ENCODE measurements at places on chromosomes 2 and 18.
A peak's percentile ranks its signal among the peaks of the same experiment; 100 is the strongest.

- no peak for DNase-seq
Measured at GRCh38 chr2:85066006-85066740, 67.0 kb upstream of the TCF7L1 start.

DNA sequence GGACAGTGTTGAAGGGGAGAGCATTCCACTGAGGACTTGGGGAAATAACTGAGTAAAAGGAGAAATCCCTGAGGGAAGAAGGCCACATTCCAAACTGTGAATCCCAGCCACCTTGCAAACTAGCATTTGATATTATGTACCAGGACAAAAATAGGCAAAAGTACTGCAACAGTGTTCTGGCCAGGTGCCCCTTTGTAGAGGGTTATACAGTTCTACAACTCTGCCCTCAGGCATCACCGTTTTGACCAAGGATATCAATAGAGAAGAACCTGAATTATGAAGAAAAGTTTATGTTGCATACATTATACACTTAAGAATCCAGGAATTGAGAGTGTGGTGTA is 20.6 kb upstream of the CAVIN2 start:
- no peak for DNase-seq

GRCh38 chr2:119710281-119710680 is 31.3 kb downstream of the TMEM177 start:
- DNase-seq, result no peak

DNA sequence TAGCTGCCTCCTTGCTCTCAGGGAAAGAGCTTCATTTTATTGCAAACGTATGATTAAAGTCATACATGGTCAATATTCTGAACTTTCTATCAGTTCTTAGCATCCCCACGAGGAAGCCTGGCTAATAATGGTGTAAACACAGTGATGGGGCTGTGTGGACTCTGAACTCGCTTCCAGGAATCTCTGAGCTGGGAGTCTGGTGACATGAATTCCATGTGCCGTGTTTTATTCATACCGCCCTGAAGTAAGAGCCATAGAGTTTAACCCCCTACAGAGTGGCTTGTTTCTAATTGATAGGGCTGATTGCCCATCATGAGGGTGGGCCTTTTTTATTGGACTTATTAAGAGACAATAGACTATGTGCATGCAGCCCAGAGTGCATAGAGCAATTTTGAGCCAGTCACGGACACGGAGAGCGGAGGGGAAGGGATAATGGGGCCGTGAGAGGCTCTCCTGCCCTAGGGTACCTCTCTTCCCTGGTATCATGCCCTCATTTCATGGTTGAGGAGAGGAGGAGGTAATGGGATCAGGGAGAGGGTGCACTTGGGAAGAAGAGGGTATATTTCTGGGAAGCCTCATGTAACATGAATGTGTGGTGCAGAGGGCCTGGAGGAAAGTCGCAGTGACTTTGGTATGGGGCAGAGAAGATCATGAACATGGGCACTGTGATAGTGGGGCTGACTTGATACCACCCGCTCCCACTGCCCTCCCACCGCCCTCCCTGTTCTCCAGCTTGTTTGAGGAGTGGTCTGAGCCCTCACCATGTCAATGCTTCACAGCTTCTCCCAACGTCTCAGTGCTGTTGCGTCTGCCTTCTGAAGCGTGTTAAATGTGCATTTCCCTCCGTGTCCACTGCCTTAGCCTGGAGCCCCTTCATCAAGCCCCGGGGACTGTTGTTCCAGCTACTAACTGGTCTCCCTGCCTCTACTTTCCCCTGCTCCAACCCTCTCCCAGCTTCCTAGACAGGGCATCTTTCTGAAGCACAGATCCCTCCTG is 73.2 kb downstream of the IL1R2 start:
- DNase-seq, result no peak

DNA sequence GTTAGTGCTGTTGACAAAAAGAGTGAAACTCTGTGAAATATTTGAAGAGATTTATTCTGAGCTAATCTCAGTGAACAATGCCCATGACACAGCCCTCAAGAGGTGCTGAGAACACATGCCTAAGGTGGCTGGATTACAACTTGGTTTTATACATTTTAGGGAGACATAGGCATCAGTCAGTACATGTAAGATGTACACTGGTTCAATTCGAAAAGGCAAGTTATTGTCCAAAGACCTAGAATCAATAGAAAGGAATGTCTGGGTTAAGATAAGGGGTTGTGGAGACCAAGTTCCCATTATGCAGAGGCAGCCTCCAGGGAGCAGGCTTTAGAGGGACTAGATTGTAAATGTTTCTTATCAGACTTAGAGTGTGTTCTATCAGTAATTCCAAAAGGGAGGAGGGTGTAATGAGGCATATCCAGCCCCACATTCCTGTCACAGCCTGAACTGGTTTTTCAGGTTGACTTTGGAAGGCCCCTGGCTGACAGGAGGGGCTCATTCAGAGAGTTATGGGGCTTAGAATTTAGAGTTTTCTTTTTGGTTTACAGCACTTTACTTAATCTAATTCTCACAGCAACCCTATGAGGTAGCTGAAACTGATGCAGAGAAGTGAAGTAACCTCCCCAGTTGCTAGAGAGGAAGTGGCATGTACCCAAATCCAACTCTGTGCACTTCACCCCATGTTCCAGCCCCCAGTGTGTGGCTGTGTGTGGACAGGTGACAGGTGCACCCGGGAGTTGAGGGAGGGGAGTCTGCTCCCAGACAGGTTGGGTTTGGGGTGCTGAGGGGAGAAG is 28.3 kb upstream of the ASAP2 start:
- DNase-seq, result no peak

DNA sequence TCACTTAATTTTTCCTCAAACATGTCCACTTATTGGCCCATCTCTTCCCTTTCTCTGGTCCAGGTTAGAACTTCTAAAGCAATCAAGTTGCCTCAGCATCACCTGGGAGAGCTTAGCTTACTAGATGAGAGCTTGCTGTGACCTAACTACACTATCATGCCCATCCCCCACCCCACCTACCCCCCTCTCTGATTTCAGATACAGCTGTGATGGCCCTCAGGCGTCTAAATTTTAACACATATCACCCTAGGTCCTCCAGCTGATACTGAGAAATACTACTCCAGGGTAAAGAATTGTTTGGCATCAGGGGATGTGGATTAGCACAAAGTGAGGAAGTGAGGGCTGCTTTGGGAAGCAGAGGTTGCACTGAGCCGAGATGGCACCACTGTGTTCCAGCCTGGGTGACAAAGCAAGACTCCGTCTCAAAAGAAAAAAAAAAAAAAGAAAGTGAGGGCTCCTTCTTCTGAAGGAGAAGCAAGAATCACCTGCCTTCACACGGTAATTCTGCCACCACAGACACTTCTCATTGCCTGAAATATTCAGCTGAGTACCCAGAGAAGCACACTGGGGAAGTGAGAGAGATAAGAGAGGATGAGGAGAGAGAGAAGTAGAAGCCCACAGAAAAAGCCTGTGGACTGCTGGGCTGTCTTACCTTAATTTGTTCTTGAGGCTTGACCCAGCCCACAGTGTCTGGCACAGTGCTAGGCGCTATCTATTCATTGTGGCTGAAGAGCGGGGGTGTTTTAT is 263.4 kb downstream of the ASXL3 start:
- DNase-seq, result no peak

GRCh38 chr2:9373047-9373446 is 50.3 kb downstream of the ITGB1BP1 start:
- DNase-seq, result no peak

- DNase-seq, result no peak
Measured at GRCh38 chr2:203550266-203550665, 15.2 kb upstream of the RAPH1 start.

- DNase-seq, result peak; percentile 18
Measured at GRCh38 chr2:73072129-73072395, 550 bp upstream of the SFXN5 start.

DNA sequence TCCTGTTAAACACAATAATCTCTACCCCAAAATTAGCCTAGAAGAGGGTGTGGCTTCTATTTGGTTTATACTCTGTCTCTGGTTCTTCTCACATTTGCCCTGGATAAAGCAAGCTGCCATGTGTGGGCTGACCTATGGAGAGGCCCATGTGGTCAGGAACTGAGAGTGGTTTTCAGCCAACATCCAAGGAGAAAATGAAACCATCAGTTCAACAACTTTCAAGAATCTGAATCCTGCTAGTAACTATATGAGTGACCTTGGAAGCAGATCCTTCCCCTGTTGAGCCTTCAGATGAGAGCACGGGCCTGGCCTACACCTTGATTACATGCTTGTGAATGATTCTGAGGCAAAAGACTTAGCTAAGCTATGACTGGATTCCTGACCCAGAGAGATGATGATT is 11.5 kb upstream of the TRIB2 start:
- DNase-seq, result no peak

GRCh38 chr2:55045780-55046179 is 4.5 kb downstream of the RTN4 start:
- no peak for DNase-seq

DNA sequence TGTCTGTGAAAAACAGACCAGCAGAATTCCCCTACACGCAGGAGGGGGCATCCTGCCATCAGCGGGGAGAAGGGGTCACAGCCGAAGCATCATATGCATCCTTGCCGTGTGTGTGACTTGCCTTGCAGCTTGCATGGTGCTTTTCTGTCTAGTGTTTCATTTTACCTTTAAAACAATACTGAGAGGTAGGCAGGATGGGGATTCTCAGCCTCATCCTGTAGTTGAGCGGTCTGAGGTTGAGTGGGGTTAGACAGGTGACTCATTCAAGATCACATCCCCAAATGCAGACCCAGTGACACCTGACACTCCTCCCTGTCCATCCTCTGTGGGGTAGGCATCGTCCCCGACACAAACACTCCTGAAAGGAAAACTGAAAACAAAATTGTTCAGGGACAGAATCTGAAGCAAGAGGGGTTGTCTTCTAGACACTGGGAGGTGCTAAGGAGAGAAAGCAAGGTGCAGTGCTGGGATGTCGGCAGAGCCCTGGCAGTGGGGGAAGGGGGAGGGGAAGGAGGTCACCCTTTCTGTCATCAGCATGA is 7.9 kb downstream of the ARL4C start:
- DNase-seq, result peak; percentile 79

All from activated naive CD4-positive, alpha-beta T cell treated with anti-CD3 and anti-CD28 coated beads for 36 hours (primary cell).